Placental pericyte (primary cell): ENCODE measurements at places on chromosomes 2 and 18. TPM values are rescaled to one million over a fixed set of nuclear protein-coding genes. Genes with fewer than 3 reads are reported as not detected.

The GREB1L gene
- total RNA-seq: 0.44 and 5.3 TPM in 2 replicates

The CYP26B1 gene
- total RNA-seq: under 0.01 and 4.9 TPM in 2 replicates

The ARHGEF4 gene
- 1.0 and 1.8 TPM in 2 replicates for total RNA-seq

The BMP10 gene
- 0.44 TPM in 1 of 2 replicates, not detected in the other for total RNA-seq

The AGXT gene
- not detected in 2 replicates for total RNA-seq

The IHH gene
- under 0.01 TPM in 1 of 2 replicates, not detected in the other for total RNA-seq

The NAT8 gene
- total RNA-seq: not detected in 2 replicates

The SMIM21 gene
- not detected in 2 replicates for total RNA-seq

The SLC38A11 gene
- 0.57 TPM in 1 of 2 replicates, not detected in the other for total RNA-seq

The FZD7 gene
- total RNA-seq: 19.0 and 31.8 TPM in 2 replicates

The ATP5F1A gene
- total RNA-seq: 759 and 1,010 TPM in 2 replicates

The C2orf72 gene
- 0.66 TPM in 1 of 2 replicates, not detected in the other for total RNA-seq

The AFF3 gene
- total RNA-seq: 1.5 and 15.6 TPM in 2 replicates

The ALPG gene
- not detected in 2 replicates for total RNA-seq

The DLX2 gene
- 0.29 TPM in 1 of 2 replicates, not detected in the other for total RNA-seq

The SCN2A gene
- total RNA-seq: under 0.01 and 1.7 TPM in 2 replicates

The ARHGAP28 gene
- 0.44 and 0.72 TPM in 2 replicates for total RNA-seq

The TYMS gene
- 5.7 and 35.1 TPM in 2 replicates for total RNA-seq

The ARHGAP15 gene
- total RNA-seq: not detected in 2 replicates

The TMEM169 gene
- 0.14 TPM in 1 of 2 replicates, not detected in the other for total RNA-seq

The ACMSD gene
- total RNA-seq: not detected in 2 replicates

The AKAIN1 gene
- total RNA-seq: not detected in 2 replicates

The LHCGR gene
- not detected in 2 replicates for total RNA-seq

The ZNF804A gene
- 0.22 and 5.2 TPM in 2 replicates for total RNA-seq

The OXER1 gene
- not detected in 2 replicates for total RNA-seq

The ITGB6 gene
- 0.57 TPM in 1 of 2 replicates, not detected in the other for total RNA-seq
